CD4-positive, alpha-beta T cell (primary cell): ENCODE measurements at places on chromosomes 13 and 19.
A peak's percentile ranks its signal among the peaks of the same experiment; 100 is the strongest.

DNA sequence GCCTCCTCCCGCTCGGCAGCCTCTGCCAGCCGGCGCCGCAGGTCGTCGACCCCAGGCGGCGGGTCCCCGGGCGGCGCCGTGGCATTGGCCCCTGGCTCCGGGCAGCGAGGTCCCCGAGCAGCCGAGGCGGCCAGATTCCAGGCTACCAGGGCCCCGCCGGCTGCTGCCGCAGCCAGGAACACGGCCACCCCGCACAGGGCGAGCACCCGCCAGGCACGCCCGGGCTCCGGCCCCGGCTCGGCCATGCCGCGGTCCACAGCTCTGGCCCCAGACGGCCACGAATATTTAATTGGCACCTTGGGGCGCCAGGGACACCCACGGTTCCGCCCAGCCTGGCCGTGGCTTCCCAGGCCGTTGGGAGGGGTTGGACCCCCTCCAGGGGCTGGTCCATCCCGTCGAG is at the start of gene CCDC194:
TSS of gene CCDC194 (minus strand) at position 283 of the 400 bp plus-strand sequence. CDS start at position 245, 38 bp downstream.
- DNase-seq, result no peak

- peak; percentile 32 for DNase-seq
Observed at GRCh38 chr19:12833738-12834565, 427 bp downstream of the RTBDN start.

GRCh38 chr13:96728463-96728862 is 265.8 kb downstream of the OXGR1 start:
- DNase-seq, result no peak

GRCh38 chr19:8988204-8988603 is 22.0 kb downstream of the MUC16 start:
- DNase-seq, result no peak

DNA sequence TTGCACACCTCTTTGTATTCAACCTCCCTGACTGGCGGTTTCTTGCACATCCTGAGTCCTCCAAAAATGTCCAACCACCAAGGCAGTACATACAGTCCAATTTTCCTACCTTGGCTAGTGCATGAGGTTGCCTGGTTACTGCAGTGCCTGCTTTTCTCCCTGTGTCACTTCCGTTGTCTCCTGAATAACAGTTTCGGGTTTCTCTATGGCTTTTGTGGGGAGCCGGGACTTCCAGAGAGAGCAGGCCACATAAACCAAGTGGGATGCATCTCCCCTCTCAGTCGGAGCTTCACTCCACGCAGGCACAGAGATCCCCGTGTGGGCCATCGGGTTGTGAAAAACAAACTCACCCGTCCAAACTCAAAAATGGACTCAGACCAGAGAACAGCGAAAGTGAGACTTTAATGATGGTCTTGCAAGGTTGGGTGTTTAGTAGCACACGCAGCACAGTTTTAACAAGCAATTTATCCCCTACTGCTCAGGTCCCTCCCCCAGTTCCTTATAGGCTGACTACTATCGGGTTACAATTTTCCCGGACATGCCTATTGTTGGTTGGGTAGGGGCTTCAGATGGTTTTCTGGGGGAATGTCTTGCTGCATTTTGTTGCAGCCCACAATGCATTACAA is 173.1 kb downstream of the POU4F1 start:
- DNase-seq, result no peak

GRCh38 chr13:86710896-86711295 is 911.7 kb upstream of the SLITRK6 start:
- DNase-seq, result no peak

GRCh38 chr19:29484876-29485275 is 40.9 kb upstream of the VSTM2B start:
- DNase-seq, result no peak

GRCh38 chr13:20404488-20405222 is 121.0 kb downstream of the CRYL1 start:
- DNase-seq, result no peak
